ENCODE measurements at places on chromosomes 5 and 9.

- no peak for DNase-seq
These were observed 3.8 kb downstream of the DMRT2 start for GRCh38 chr9:1053986-1054425.

GRCh38 chr9:29144476-29144875, 1571.2 kb upstream of the C9orf72 start:
- DNase-seq, result no peak

GRCh38 chr5:59279979-59280378, 613.5 kb downstream of the PDE4D start:
- no peak for DNase-seq

- DNase-seq, result no peak
These were observed 300.5 kb downstream of the SLCO4C1 start for GRCh38 chr5:101995585-101995984.

DNA sequence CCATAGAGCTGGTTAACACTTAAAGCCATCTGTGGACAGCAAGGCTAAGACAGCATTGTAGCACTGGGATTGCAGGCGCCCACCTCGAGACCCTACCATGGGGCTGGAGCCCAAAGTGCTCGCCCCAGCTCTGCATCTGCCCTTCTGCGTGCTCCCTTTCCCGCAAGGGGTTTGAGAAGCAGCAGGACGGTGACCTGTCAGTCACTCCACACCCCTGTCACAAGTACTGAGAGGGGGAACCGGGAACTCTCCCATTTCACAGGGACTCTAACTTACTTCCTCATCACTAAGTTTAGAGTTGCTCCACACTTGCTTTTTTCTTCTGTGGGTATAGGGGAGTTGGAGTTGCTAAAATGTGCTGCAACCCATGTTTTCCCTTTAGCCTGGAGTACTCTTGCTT, 273.2 kb downstream of the SMARCA2 start:
- DNase-seq, result no peak

- DNase-seq, result no peak
These were observed 7.5 kb downstream of the ADAMTS6 start for GRCh38 chr5:65474130-65474711.

GRCh38 chr5:92809855-92810465, 771.1 kb downstream of the NR2F1-AS1 start:
- DNase-seq, result no peak

DNA sequence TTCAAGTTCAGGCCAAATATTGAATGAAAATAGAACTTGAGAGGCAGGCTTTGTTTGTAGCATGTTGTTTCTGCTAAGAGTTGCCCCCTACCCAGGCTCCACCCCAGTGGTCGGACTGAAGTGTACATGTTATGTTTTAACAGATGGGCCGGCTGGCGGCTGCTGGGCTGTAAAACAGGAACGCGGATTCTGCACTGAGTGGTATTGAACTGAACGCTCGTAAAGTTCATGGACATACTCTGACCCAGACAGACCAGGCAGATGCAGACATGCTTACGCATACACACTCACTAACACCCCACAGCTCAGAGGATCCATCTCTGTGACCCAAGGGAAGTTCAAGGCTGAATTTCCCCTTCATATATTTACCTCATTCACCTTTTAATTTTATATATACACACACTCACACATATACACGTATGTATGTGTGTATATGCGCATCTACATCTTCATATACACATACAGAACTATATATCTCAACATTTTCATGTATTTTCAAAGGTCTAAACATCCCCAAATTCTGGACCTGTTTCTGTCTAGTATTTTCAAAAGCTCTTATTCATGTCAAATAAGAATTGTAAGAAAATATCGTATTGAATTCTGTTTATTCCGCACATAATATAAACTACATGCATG, 1.4 kb downstream of the MARCHF3 start:
- no peak for DNase-seq
